ENCODE measurements at places on chromosomes 3 and 15.

- no peak for DNase-seq
Observed at GRCh38 chr15:48966595-48967301, 3.0 kb upstream of the SHC4 start.

- DNase-seq = no peak
Observed at GRCh38 chr3:156456771-156457224, 98.1 kb downstream of the SSR3 start.

GRCh38 chr3:179174316-179174715 lies 26.2 kb downstream of the PIK3CA start:
- no peak for DNase-seq

DNA sequence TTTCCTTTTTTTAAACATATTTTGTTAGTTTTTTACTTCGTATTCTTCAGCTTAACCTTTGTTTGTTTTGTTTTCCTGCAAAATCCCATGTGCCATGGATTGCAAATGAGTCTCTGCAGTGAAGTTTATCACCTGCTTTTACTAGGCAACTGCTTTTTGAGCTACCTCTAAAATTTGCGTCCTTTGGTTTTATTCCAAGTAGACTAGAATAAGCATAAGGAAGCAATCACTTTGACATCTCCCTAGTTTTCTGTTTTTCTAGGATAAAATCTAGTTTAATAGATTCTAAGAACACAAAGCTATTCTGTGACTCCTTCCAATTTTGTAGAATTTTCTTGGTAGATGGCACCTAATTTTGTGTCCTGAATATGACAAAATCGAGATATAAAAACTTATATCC lies 1059.2 kb downstream of the OTOL1 start:
- no peak for DNase-seq

DNA sequence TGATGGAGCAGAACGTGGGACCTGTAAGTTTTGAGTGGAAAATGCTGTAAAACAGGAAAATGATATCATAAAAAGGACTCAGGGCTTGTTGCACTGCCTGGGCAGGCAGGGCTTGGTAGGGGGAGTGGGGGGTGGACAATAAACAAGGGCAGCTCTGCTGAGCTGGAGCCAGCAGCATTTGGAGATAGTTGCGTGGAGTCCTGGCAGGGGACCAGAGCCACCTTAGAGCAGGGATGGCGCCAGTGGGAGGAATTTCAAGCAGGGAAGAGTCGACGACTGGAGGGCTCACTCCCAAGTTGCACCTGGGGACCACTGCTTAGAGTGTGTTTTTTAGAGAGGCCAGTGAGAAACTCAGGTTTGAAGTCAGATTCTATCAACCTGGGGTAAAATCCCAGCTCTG lies 22.7 kb upstream of the FRMD4B start:
- no peak for DNase-seq

- DNase-seq = no peak
Observed at GRCh38 chr3:153289334-153289808, 127.3 kb downstream of the RAP2B start.

GRCh38 chr3:162699291-162699690 lies 1202.7 kb downstream of the OTOL1 start:
- DNase-seq = no peak

- DNase-seq = no peak
Observed at GRCh38 chr3:140994316-140994715, 52.7 kb downstream of the SLC25A36 start.

Data from GM12892 (cell line).